ENCODE measurements at places on chromosomes 3 and 15.

DNA sequence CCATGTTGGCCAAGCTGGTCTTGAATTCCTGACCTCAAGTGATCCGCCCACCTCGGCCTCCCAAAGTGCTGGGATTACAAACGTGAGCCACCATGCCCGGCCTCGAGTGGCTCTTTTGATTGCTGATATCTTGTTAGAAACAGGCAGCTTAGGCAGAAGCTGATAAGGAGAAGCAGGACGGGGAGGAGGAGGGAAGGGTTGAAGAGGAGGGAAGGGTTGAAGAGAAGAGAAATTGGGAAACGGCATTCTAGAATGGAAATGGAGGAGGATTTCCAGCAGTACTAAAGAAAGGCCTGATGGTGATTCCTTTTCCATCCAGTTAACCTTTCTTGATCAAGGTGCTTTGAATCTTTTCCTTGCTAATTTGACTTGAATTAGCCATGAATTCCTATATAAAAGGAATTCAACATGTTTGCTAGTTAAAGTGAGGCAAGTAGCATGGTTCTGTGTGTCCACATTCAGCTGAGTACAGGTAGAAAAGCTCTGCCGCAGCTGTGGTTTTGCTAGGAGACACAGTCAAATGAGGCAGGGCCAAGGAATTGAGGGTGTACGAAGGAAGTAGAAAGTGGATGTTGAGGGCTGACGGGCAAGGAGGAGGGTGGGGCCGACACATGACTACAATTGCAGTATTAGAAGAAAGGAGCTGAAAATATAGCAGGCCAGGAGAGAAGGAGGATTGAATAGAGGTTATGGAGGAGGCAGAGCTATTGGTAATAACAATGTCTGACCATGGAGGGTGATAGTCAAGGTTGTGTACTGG is 27.2 kb upstream of the ATP1B3 start:
- DNase-seq = no peak

GRCh38 chr3:132378846-132379245 is 38.5 kb upstream of the DNAJC13 start:
- DNase-seq = no peak

GRCh38 chr3:127676921-127677351 is 4.2 kb downstream of the ABTB1 start:
- DNase-seq = no peak

DNA sequence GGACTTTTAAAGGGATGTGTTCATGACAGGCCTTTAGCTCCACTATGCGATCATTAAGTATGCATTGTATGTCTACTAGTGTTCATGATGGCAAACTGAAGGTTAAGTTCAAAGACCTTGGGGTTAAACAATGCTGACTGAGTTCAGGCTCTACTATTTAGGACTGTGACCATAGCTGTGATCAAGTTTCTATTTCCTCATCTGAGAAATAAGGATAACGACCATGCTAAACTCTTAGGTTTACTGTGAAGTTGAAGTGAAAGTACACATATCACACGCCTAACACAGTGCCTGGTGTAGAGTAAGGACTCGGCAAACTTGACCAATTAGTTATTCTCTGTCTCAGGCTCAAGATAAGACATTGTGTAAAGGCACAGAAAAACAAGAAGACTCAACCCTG is 243.2 kb downstream of the MBNL1 start:
- no peak for DNase-seq

GRCh38 chr15:74196175-74196574 is 6.4 kb downstream of the STRA6 start:
- DNase-seq = no peak

GRCh38 chr15:33218071-33218491 is 23.6 kb upstream of the FMN1 start:
- no peak for DNase-seq

DNA sequence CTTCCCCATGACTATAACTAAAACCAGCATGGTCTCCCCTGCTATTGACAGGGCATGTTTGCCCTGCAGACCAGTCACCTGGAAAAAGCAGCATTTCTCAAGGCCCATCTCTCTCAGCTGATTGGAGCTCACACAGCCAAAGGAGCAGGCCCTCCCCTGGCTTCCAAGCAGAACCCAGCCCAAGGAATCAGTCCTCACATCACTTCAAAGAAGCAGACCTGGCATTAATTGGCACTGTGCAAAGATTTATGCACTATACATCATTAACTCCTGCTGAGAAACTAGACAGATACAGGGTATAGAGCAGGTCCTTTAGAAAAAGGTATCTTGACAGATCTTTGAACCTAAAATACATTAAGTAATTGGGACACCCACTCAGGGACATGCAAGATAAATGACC is 323.8 kb upstream of the PPP2R3A start:
- no peak for DNase-seq

GRCh38 chr15:30997270-30997669 is 5.8 kb upstream of the MTMR10 start:
- DNase-seq = no peak

DNA sequence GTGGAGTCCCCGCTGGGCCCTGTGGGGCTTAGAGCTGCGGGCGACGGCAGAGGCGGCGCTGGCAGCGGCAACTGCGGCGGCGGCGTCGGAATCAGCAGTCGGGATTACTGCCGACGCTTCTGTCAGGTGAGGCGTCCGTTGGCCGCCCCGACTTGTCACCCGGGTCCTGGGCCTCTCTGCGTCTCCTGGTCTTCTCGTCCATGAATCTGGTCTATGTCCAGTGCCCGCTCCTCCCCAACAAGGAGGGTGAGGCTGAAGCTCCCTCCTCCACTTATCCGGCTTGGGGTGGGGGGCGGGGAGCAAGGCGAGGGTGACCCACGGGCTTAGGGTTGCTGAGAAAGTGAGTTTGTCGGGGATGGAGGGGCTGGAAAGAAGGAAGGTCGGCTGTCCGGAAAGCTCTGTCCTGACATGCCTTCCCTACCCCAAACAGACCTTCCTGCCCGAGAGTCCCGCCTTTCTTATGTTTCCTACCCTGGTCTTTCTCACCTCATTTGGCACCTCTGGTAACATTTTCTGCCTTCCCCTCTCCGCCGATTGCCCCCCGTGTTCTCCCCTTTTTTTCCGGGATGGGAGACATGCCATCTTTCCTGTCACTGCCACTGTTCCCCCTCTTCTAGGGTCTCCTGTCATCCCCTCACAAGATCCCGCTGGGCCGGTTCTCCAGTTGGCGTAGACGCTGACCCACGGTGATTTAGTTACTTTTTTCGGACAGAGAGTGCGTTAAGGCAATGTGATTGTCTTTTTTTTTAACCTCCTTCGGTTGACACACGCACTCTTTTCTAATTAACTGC is 520 bp downstream of the ZNF654 start:
- peak; percentile 79 for DNase-seq

GRCh38 chr3:44981751-44982150 is 5.7 kb downstream of the EXOSC7 start:
- DNase-seq = no peak

- no peak for DNase-seq
These were observed 379.0 kb upstream of the TPRG1 start for GRCh38 chr3:188792793-188793192.

- DNase-seq = no peak
These were observed 5.9 kb downstream of the RPUSD3 start for GRCh38 chr3:9837701-9838582.

DNA sequence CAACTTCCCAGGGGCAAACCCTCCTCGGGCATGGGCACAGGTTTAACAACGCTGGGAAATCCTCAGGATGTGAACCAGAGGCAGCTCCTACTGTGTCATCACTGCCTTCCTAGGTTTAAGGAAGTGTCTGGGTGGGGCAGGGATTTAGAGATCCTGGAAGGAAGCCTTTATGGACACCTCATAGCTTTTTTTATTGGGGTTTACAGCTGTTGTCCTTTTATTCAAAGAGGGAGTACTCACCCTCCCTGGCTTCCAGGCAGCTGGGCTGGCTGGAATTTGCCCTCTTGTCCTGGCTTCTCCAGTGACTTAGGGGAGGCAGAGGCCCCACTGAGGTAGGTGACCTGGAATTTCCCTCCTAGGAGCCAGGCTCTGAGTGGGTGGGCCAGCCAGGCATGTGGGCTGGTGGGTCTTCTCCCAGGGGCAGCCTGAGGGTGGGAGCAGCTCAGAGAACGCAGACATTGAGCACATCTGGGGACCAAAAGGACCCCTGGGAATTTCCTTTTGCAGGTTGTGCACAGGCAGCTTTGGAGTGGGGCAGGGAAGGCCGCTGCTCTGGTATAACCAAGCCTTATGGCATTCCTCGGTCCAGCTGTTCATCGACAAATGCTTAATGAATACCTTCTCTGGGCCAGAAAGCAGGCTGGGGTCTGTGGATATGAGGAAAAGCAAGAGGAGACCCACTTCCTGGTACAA is 13.5 kb upstream of the FAM3D start:
- no peak for DNase-seq

- no peak for DNase-seq
These were observed 41.5 kb downstream of the CP start for GRCh38 chr3:149180057-149180573.

DNA sequence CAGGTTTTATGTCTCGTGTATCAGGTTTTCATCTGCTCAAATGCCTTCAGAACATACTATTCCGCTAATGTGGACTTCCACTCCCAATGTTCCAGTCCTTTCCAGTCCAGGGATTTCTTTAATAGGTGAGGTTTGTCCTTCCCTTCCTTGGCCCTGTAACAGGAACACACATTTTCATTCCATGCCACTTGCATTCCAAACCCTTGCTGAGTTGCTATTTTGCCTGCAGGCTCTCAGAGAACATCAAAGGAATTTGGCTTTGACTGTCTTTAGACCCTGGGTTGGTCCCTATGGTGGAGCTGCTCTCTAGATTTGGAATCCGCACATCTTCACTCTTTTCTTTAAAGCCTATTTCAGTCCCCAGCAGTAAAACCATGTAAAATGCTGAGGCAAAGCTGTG is 12.3 kb upstream of the ALCAM start:
- no peak for DNase-seq

DNA sequence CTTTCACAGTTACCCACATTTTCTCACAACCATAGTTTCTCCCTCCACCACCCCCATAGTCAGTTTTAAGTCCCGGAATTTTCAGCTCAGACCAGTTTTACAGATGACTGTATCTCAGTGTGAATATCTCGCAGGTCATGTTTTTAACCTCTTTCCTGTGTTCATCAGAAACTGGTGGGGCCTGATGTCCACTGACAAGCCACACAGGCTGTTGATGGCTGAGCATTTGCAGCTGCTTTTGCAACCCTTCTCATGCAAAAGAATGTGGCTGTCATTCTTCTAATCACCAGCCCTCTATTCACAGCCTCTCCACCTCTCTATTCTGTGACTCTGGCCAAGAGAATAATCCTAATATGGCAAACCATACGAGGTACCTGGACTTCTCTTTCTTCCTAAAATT is 8.5 kb downstream of the GYG1 start:
- no peak for DNase-seq
